Central memory CD8-positive, alpha-beta T cell (primary cell): ENCODE measurements at places on chromosomes 2 and 18.

GRCh38 chr2:197615016-197615652 lies 60.3 kb downstream of the RFTN2 start:
- no peak for DNase-seq

GRCh38 chr2:238247002-238247822 lies 7.4 kb upstream of the HES6 start:
- DNase-seq, result no peak

GRCh38 chr2:73112026-73112912 lies 479 bp downstream of the RAB11FIP5 start:
- DNase-seq, result no peak

DNA sequence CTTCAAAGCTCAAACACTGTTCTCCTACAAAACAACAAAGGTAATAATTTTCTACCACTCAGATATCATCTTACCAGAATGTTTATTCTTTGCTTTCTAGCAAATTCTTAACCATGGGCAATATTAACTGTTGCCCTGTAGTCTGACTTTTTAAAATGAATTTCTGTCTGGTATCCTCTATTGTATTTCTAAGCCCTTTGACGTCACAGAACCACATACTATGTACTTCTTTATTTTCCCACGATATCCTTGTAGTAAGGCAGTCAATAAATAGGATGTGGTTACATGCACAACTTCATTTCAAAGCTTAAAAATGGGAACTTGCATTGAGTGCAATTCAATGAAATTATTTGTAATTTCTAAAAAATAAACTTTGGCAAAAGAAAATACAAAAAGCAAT lies 58.7 kb downstream of the THADA start:
- DNase-seq, result no peak

GRCh38 chr2:142745691-142746090 lies 131.8 kb upstream of the KYNU start:
- DNase-seq, result no peak

DNA sequence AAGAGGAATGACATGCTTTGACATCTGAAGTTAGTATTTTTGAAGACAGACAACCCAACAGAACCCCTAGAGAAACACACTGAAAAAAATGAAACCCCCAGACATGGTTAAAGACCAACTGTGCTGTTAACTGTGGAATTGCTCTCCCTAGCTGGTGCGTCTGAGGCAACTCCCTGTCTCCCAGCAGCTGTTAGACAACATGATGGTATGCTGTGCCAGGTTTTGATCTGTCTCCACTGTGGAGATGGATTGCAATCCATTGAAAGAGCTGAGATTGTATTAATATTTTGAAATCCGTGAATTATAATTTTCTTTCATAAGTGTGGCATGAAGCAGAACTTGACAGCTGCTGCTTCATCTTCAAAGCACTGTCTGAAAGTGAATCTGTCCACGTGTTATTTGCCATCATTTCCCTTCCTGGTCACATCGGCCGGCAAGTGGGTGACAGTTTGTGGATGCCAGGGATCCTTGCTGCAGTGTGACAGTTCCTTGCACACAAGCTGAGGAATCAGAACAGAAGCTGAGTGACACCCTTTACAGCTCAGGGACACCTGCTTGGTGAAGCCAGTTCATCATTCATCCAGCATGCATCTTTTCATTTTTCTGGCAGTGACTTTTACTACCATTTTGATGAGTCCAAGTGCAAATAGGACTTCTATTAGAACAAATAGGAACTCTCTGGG lies 58.2 kb upstream of the ACSL3 start:
- no peak for DNase-seq

DNA sequence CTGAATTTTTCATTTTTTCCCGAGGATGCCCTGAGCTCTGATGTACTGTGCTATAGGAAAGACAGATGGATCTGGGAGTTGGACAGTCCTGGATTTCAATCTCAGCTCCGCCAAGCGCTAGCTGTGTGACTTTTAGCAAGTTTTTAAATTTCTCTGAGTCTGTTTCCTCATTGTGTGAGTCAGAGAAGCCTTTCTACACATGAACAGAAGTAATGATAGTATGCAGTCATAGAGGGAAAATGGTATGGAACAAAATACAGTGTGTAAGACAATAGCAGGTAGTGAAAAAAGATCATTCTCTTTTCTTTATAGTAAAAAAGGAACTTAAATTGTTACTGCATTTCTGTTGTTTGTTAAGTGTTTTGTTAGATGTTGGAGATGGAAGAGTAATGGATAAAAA lies 52.4 kb upstream of the PPM1B start:
- DNase-seq, result no peak

GRCh38 chr2:240183006-240183874 lies 42.8 kb upstream of the OTOS start:
- no peak for DNase-seq

DNA sequence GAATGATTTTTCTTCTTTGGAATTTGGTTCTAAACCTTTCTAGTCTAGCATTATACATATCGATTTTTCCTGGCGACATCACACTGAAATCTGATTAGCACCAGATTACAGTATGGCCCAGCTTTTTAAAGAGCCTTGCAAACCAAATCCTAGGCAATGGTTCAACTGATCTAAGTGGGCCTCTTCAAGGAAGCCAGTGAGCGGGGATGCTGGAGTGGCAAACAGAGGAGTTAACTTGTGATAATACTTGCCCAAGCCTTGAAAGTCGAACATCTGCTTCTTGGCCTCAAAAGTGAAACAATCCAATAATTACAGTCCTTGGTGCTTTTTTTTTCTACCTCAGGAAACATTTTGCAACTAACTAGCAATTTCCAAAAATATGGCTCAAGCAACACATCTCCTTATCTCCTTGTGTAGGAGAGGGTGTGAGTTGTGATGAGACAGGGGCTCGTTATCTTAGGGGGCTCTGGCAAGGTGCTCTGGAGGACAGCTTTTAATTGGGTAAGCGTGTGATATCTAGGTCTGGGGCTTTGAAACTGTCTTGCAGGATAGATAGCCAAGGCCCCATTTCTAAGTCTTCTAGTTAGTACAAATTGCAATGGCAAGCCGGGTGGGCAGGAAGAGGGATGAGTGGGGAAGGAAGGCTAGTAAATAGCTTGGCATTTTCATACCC lies 240.2 kb upstream of the CCDC68 start:
- DNase-seq, result no peak
